Stimulated activated CD8-positive, alpha-beta memory T cell treated with anti-CD3 and anti-CD28 coated beads, Interleukin-15, amount 100 ng/mL, for 4 hours (primary cell): ENCODE measurements at places on chromosomes 11 and 22.

- no peak for DNase-seq
Measured at GRCh38 chr22:19152942-19153883, 3.1 kb upstream of the GSC2 start.

- no peak for DNase-seq
Measured at GRCh38 chr11:11380883-11381282, 27.8 kb upstream of the CSNK2A3 start.

DNA sequence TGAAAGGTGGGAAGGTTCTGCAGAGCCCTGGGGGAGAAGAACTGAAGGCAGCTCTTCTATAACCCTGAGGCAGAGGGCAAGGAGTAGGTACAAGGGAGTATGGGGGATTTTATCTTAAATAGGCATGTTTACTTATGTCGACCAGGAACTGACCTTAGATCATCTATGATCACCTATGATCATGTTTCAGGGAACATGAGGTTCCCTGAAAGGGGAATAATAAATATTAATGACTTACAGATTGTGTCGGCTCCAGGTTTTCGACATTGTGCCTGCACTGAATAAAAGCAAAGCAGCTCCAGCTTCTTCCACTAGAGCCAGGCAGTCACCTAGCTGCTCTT, 9.9 kb downstream of the GSTP1 start:
- no peak for DNase-seq

DNA sequence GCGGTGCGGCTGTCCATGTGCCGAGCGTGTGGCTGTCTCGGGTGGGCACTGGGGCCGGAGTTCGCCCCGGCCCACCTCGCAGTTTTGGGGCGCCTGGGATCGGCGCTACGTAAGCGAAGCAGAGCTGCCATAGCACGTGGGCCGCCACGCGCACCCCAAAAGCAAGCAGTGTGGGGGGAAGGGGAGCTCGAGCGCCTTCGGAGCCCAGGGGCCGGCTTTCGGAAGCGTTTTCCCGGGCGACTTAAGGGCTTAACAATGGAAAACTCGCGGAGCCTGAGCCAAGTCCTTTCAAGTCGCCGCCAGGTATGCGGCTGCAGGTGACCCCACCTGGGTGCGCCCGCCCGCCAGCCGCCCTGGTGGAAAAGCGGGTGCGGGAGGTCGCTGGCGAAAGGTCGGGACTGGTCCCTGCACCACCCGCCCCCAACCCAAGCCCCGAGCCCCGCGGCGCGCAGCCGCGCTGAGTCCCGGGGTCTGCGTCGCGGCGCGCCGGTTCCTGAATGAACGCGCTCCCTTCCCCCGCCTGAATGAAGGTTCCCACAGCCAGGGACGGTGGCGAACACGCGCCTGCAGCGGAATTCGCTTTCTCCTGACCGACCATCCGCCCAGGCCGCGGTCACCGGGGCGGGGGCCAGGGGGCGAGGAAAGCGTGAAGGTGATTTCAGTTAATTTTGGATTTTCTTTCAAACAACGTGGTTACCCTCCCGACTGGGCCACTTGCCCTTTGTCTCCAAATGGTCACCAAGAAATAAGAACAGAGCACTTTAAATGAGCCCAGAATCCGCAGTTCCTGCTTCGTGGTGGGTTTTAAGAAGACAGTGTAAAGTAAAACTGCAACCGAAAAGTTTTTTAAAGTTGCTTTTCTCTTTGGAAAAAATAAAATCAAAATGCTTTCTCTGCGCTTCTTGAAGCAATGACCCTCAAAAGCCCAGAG, 2.8 kb upstream of the CCND1 start:
- no peak for DNase-seq

DNA sequence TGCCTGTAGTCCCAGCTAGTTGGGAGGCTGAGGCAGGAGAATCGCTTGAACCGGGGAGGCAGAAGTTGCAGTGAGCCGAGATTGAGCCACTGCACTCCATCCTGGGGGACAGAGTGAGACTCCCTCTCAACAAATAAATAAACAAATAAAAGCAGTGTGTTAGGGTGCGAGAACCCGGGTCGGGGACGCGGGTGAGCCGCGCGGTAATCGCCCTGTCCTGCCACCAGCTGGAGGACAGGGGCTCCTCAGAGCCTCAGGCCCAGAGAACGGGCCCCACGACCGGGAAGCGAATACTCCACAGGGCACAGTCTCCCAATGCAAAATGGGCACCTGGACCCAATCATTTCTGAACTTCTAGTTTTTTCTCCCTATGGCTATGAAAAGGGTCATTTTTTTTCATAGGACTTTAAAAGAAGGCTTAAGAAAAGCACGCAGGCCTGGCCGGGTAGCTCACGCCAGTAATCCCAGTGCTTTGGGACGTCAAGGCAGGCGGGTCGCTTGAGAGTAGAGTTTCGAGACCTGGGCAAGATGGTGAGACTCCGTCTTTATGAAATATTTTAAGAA, 744 bp upstream of the MCM5 start:
- no peak for DNase-seq

DNA sequence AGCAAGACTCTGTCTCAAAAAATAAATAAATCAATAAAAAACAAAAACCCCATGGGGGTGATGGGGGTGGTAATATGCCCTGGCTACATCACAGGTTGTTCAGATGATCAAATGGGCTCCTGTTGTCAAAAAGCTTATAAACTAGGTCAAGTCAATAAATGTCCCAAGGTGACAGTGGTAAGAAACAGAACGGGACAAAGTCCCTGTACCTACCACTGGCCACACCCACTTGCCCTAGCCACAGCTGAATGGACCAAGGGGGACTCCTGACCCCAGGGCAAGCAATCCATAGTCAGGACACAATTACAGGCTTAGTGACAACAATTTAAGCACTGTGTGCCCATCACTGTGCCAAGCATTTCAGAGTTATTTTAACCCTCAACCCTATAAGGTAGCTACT, 6.0 kb downstream of the NAGA start:
- no peak for DNase-seq

GRCh38 chr11:69052343-69053168, 3.8 kb downstream of the TPCN2 start:
- no peak for DNase-seq

DNA sequence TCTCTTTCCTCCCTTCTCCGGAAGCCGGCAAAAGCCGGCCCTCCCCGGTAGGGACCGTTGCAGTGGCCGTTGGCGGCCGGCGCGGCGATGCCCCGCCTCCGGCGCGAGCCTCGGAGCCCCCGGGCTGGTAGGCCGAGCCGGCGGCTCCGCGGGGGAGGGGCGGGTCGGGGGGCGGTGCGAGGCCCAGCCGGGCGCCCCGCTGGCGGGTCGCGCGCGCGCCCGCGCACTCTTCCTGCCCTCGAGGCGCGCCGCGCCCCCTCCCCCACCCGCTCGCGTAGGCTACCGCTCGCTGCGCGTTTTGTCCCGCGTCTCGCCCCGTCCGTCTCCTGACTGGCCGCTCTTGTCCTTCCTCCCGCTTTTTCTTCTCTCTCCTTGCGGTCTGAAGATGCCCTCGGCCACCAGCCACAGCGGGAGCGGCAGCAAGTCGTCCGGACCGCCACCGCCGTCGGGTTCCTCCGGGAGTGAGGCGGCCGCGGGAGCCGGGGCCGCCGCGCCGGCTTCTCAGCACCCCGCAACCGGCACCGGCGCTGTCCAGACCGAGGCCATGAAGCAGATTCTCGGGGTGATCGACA, 591 bp downstream of the CAPRIN1 start:
- peak; percentile 69 for DNase-seq

- DNase-seq, result no peak
Measured at GRCh38 chr11:83191491-83191890, 2.0 kb upstream of the ANKRD42 start.
